ENCODE measurements at places on chromosomes 11 and 22.

DNA sequence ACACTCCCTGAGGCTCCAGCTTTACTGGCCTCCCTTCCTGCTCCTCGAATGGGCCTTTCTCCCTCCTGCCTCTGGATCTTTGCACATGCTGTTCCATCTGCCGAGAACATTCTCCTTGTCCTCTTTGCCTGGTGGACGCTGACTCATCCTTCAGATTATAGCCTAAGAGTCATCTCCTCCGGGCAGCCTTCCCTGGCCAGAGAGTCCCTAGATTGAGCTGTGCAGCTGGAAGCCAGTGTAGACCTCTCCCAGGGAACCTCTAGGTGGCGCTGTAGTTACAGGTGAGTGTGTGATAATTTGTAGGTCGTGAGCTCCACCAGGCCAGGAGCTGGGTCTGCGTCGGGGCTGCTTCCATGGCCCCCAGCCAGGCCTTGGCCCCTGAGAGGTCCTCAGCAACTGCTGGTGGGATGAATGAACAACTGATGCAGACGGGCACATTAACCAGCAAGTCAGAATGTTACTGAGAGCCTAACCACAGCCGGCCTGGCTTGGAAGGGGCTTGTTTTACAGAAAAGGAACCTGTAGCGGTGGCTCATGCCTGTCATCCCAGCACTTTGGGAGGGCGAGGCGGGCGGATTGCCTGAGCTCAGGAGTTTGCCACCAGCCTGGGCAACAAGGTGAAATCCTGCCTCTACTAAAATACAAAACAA is 8.7 kb downstream of the PNPLA5 start:
- DNase-seq, result no peak

DNA sequence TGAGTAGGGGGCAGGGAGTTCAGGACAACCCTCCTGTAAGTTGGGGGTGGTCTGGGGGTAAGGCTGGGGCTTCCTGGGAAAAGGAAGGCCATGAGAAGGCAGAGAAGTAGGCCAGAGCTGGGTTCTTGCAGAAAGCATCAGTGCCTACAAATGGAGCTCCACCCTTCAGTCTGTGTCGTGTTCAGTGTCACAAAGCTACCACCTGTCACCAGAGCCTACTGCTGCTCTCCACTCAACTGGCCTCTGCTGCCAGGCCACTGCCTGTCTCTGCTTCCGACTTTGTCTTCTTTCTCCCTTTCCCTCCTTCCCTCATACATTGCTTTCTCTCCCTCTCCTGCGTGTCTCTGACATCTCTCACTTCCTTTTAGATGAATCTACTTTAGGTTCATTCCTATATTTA is 3.4 kb upstream of the WBP2NL start:
- DNase-seq, result no peak

DNA sequence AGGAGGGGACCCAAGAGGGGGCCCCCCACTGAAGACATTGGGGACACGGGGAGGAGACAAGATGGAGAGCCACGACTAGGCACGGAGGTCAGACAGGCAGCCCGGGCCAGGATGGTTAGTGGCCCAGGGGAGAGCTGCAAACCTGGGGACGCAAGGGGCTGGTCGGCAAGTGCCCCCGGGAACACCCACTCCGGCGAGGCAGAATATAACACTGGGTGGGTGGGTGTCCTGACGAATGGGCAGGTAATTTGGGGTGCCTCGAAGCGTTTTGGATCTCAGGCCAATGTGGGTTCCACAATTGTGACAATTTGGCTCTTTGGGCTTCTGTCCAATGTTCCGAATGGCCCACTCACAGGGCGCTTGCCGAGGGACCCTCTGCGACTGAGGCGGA is 9.9 kb downstream of the IGF2 start:
- DNase-seq, result no peak

GRCh38 chr11:116930177-116930576 is 92.8 kb upstream of the APOA1 start:
- no peak for DNase-seq

- no peak for DNase-seq
These were observed 9.5 kb downstream of the SNAP29 start for GRCh38 chr22:20868025-20868962.

- DNase-seq, result no peak
These were observed 15.9 kb downstream of the PDGFD start for GRCh38 chr11:104148074-104148473.

DNA sequence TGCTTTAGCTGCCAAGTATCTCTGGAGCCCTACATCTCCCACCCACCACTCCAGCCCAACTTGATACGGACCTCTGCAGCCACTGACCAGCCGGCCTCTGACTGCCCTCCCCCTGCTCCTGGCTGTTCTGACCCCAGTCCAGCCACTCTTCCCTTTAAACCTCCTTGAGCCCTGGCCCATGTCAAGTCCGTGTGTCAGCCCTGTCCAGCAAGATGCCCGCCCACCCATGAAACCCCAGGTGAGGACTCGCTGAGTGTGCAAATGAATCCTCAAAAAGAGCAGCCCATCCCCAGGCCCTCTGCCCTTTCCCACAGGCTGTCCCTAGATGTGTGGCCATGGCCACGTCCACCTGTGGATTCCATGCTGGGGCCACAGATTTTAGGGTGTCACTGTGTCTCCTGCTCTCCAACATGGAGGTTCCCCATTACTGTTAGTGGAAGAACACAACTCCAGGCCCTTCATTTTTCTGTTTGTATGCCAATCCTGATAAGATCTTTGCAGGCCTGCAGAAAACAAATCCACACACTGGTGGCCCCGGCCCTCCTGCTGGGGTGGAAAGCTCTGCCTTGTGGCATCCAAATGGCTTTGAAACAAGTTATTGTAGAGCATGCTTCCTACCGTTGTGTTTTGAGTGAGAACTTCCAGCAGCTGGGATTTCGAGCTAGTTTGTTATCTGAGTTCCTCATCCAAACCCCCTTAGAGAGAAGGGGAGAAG is 22.7 kb upstream of the ADORA2A start:
- DNase-seq, result no peak

Measured in left ventricle myocardium inferior (tissue), 1 donor.